ENCODE measurements at places on chromosomes 4 and X. TPM values are rescaled to one million over a fixed set of nuclear protein-coding genes. Genes with fewer than 3 reads are reported as not detected.

DNA sequence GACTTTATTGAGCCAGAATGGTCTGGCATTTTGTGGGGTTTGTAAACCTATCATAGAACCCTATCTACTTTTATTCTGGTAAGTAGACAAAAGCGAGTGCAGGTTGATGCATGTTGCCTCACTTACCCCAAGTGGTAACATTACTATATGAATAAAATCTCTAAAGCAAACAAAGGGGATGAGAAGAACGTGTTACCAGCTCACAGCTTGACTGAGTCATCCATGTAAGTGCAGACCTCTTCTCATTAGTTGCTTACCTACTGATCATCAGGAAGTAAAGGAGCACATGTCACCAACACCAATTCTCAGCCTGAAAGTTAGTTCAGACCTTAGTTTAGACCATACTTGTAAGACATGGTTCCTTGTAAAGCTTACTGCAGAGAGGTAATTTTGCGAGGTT lies 1328.3 kb downstream of the C4orf33 start:
- H3K4me3 ChIP-seq, result no peak overlapping the region
- no peaks in the 10 kb centered on the region for H3K4me1 ChIP-seq
- no peak for DNase-seq
- no peaks in the 10 kb centered on the region for H3K36me3 ChIP-seq
- H3K27ac ChIP-seq, result no peak overlapping the region

IGFBP7 gene
- 92.1 TPM for total RNA-seq

ARMCX6 gene
- 8.4 TPM for total RNA-seq

FREM3 gene
- total RNA-seq, result 0.83 TPM

MAOB gene
- 81.8 TPM for total RNA-seq

Measured in Peyer's patch (tissue), 4 donors.